K562 (cell line): ENCODE measurements at places on chromosomes 2 and 18.

DNA sequence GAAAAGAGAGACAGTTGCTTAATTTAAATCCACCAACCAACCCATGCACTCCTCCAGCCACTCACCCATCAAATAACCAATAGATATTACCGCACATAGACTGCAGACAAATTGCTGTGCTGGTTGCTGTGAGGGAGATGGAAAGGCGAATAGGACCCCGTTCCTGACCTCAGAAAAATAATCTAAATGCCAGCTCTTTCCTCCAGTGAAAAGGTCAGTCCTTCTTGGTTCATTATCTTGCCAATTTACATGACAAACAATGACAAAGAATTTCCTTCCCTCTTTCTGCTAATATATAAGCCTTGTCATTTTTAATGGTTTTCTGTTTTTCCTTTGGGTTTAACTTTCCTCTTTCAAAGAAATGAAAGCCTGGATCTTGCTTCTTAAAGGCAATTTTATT, 61.6 kb downstream of the MEP1B start:
- DNase-seq = no peak

- no peak for DNase-seq
Observed at GRCh38 chr2:233082222-233082930, 22.2 kb downstream of the INPP5D start.

DNA sequence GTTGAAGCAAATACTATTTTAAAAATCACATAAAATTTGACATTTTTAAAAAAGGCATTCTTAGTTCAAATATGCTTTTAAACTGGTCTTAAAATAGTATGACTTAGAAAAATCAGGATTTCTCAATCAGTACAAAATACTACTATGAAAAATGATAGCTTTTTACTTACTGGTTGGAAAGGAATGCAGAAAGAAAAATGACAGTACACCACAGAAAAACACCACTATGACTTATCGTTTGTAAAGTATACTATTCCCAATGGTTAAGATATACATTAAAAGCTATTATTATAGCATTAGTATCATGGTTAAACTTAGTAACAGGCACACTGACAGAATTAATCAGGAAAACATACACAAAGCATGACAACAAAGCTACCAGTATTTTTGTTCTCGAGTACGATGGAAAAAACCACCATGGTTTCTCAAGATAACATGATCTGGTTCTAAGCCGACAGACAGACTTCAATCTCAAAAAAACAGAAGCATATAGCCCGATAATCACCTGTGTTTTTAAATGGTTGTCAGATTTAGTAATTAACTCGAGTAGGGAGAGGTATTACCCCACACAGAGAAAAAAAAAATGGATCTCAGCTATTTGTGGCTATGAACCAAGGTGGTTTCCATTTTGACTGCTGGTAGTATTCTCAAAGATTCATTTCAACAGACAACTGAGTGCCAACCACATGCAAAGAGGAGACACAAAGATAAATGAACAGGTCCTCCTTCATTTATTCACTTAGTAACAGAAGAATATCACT, 39.1 kb downstream of the CUL3 start:
- DNase-seq = peak; percentile 26

DNA sequence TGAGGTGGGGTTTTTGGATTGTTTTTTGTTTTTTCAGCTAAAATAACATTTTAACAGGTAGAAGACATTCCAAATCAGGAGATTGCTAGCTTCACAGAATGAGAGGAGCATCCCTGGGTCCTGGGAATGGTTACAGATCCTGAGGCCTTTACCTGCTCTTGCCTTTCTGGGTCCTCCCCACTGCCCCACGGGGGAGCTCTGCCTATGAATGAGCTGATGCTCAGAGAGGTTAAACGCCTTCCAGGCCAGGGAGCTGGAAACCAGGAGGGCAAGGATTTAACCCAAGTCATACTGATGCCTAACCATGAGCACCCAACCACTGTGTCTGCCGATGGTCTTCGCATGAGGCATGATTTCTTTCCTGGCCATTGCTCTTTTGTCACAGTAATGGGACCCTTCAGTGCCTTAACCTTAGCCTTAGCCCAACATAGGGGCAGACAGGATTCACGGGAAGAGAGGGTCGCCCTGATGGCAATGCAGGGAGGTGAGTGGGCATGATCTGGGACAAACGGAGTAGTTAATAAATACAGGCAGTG, 16.1 kb downstream of the MOCOS start:
- DNase-seq = no peak

- no peak for DNase-seq
Observed at GRCh38 chr18:62612776-62613175, 90.0 kb downstream of the ZCCHC2 start.

DNA sequence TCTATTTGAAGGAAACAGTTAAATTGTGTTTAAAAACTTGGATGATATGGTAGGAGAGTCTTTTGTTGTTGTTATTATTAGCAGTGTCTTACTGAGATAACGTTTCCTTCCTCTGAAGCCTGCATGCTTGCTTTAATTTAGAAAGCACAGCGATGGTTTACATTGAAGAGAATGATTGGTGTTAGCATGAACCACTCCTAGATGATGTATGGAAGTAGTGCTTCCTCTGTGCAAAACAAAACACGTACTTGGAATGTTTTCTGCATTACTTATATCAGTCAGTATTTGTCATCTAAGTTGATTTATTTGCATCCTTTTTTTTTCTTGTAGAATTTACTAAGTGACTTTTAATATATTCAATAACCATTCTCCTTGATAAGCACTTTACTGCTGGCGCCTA, 89.0 kb downstream of the UGGT1 start:
- no peak for DNase-seq

DNA sequence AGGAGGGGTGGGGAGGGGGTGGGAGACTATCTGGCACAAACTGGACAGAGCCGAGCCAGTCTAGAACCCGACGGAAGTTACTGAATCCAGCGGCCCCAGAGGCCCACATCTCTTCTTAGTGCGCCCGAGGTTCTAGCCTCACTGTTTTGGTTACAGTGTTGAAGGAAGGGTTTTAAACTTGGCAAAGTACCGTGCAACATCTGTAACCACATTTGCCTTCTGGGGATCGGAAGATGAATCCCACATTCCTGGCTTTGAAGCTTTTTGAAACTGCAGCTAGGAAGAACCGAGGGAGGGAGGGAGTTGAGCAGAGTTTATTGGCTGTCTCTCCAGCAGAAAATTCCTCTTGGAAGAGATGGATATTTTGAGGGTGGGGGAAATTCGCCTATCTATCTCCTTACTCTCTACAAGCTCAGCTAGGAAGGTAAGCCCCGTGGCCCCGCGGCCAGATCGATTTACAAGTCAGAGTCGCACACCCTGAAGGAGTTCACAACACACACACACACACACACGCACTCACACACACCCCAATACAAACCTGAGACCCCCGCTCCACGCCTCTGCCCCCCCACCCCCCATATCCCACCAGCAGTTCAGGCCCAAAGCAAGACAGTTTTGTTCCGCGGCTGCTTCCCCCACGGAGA, 1.0 kb downstream of the ACVR1 start:
- peak; percentile 45 for DNase-seq

- peak; percentile 12 for DNase-seq
Observed at GRCh38 chr18:63578357-63578958, 8.7 kb upstream of the SERPINB13 start.

DNA sequence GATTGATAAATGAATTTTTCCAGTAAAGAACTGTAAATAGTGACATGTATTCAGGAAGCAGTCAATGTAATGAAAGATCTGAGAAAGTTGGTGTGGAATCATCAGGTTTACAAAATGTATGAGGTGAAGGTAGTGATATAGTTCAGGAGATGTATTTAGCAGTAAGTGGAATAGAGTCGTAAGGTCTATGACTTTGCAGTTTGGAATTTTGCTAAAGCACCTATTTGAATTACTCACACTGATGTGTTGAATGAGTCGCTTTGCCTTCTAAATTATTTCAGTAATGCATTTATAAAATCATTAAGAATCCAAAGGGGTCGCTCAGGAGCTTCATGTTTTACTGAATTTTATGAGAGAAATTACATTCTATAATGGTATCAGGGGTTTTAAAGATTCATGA, 713.7 kb downstream of the DSC3 start:
- DNase-seq = no peak

DNA sequence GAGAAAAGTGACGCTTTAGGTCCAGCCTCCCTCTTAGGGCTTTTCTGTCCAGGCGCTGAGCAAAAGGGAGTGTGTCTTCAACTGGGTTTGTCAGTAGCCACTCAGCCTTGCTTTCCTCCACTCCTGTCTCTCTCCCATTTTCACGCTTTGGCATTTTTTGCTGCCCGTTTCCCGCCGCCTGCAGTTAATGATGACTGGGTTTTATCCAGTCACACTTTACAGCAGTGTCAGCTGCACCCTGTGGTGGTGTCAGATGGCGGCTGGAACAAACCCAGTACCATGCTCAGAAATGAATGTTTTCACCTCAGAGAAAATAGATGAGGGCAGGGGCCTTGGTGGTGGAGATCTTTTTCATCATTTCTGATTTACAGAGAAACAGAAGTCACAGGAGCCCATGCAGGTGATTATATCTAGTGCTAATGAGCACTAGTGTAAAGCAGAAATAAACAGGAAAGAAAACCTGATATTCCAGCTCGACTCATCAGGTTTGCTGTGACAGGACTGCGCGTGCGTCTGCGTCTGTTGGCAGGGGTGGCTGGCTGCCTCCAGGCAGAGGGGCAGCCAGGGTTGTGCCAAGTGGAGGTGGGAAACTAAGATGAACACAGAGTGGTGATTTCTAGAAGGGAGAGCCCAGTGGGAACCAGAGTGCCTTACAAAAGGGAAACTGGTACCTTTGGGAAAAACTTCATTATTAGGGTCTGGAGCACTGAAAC, 139.9 kb downstream of the TANC1 start:
- no peak for DNase-seq

DNA sequence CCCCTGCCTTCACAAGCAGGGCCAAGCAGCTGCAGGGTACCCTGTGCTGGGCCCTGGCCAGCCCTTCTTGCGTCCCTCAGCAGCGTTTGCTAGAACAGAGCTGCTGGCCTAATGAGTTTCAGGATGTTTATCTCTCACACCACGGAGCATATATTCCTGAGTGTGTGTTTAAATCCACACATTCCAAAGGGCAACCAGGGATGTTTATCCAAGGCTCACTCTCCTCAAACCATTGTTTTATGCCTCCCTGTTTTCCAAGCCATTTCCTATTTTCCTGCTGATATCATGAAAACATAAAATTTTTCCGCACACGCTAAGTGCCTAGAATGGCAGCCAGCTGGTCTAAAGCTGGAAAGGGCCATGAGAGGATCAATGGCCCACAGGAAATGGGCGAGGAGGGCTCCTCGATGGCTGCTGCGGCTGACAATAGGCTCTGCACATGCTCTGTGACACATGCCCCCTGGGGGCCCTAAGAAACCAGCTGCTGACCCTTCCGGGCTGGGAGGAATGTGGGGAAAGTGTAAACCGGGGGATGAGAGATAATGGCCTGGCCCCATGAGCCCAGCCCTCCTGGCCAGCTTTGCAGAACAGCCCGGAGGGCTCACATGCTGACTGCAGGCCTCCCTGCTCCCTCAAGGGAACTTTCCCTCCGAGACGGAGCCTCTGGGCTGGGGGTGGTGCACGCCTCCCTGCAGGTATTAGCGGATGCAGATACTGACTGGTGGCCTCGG, 194.0 kb downstream of the NDUFA10 start:
- DNase-seq = no peak

DNA sequence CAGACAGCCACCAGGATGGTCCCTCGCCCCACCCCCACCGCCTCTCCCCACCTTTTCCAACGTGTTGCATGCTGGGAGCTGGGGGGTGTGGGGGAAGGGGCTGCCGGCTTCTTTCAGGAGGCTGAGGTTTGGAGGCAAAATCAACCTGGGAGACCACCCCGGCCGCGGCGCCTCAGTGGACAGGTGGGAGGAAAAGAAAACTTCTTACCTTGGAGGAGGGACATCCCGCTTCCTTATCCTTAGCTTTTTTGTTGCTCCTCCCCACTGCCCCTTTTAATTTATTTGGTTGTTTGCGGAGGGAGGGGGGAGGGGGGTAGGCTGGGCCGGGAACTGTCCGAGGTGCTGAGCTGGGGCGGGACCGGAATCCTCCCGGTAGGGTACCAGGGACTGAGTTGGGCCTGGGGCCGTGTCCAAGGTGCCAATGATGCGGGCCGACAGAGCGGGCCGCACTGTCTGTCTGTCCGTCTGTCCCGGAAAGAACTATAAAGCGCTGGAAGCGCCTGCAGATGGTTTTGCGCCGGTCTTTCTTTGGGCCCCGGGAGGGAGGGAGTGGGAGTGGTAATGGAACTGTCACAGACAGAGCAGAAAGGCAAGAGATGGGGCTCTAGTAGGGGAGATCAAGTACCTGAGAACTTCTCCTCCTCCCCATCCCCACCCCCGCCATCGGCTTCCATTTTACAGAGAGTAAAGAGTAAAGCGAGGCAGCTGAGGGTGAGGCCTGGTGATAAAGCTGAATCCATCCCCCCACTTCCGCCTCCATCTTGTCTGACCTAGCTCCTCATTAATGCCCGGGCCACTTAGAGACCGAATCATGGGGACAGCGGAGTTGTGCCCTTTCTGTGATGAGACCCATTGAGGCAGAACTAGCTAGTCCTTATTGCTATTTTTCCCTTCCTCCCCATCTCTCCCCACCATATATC, 2.4 kb downstream of the CDK5R2 start:
- peak; percentile 47 for DNase-seq

GRCh38 chr2:36663851-36664695, 32.4 kb upstream of the VIT start:
- peak; percentile 32 for DNase-seq

- DNase-seq = no peak
Observed at GRCh38 chr2:217958206-217958883, 44.5 kb downstream of the TNS1 start.

- DNase-seq = no peak
Observed at GRCh38 chr2:191833356-191833755, 13.5 kb downstream of the CAVIN2 start.

DNA sequence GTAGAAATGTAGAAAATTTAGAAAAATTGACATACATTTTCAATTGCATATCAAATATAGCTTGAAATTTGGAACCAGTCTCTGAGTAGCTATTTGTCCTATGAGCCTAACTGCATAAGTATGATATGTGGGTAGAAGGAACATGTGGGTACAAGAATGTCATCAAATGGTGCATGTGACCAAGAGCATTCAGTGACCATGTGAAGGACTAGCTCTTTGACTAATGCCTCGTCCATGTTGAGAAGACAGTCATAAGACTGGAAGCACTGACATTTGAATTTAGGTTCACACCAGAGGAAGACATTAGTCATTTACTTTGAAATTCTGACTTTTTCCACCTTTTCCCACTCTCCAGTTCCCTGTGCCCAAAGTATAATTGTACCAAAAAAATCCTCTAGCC, 12.6 kb downstream of the MRPL44 start:
- no peak for DNase-seq

GRCh38 chr2:147331790-147332419, 512.9 kb upstream of the ACVR2A start:
- DNase-seq = no peak

- no peak for DNase-seq
Observed at GRCh38 chr2:231549446-231550239, 19.4 kb upstream of the NMUR1 start.

GRCh38 chr2:157991932-157992331, 109.7 kb upstream of the UPP2 start:
- DNase-seq = no peak

- no peak for DNase-seq
Observed at GRCh38 chr18:9750606-9751304, 42.7 kb downstream of the RAB31 start.
